Stimulated activated CD4-positive, alpha-beta T cell treated with anti-CD3 and anti-CD28 coated beads, Interleukin-15, amount 100 ng/mL, for 24 hours (primary cell): ENCODE measurements at places on chromosomes 1 and 21.
A peak's percentile ranks its signal among the peaks of the same experiment; 100 is the strongest.

DNA sequence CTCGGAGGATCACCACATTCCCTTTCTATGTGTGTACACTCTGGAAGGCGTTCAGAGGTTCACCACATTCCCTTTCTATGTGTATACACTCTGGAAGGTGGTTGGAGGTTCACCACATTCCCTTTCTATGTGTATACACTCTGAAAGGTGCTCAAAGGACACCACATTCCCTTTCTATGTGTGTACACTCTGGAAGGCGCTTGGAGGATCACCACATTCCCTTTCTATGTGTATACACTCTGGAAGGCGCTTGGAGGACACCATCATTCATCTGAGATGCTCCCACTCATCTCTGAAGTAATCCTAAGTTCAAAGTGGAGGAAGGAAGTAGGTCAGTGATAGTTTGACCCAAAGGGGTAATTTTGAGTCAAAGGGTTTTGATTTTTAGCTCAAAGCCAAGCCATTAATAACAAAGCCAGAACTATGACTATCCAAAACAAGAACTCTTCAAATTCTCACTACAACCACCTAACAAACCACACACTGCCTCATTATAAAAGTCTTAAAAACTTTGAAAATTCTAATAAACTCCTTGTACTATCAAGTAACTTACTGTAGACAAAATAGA lies 32.9 kb downstream of the NRIP1 start:
- no peak for DNase-seq

- no peak for DNase-seq
Measured at GRCh38 chr1:222165629-222166028, 382.3 kb downstream of the HHIPL2 start.

GRCh38 chr1:52264530-52265115 lies 101.4 kb downstream of the CC2D1B start:
- no peak for DNase-seq

DNA sequence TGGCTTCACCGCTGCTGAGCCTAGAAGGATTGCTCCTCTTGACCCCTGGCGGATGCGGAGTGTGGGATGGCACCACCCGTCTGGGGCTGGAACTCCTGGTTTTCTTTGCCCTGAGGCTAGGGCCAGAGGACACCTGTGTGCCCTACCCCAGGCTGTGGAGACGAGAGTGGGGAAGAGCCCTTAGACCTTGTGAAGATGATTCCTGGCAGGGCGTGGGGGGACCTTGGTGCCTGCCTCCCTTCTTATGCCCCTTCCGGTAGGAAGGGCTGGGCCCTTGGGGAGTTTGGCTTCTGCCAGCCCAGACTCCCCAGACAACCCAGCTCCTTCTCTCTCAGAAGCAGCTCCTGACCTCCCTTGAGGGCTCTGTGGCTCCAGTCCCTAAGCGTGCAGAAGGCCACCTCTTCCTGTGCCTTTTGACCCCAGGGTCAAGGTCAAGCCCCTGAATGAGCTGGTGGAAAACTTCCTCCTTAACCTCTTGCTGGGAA lies 891 bp downstream of the RPS6KA1 start:
- DNase-seq: no peak

- no peak for DNase-seq
Measured at GRCh38 chr21:31870472-31871193, 2.2 kb upstream of the HUNK start.

DNA sequence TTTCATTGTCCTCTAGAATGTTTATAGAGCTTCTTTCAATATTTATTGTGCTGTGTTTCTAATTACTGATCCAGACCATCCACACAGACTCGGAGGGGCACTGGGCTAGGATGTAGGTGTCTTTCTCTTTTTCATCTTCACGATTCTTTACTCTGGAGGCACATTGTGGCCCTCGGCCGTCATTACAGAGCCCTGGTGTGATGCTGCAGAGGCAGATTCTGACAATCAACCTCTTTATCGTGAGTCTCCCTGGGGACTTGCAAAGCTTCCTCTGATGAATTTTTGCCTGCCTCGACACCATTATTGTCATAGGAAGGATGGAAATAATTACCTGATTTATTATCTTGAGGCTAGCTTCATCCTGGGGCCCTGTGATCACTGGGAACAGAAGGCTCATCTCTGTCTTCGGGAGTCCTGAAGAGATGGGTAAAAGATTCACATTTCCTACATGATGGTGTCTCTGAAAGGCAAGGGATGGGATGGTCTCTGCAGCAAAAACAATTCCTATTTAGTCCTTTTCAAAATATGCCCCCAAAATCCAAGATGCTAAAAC lies 89.4 kb downstream of the SEC16B start:
- no peak for DNase-seq

GRCh38 chr21:25831300-25831960 lies 96.7 kb downstream of the GABPA start:
- no peak for DNase-seq

DNA sequence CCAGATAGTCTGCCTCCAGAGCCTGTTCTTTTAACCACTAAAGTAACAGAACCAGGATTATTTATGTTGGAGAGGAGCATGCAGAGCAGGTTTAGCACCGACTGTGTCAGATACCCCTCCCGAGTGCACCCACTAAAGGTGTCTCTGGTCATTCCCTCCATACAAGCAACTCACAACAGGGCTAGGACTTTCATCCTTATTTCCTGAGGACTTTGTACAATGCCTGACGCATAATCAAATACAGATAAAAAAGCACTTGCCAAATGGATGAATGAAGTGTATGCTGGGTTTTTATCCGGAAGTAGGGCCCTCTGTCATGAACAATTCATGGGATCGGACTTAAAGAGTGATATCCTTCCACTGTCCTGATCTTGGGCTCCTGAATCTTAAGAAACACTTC lies 26.0 kb downstream of the RPL5 start:
- no peak for DNase-seq

DNA sequence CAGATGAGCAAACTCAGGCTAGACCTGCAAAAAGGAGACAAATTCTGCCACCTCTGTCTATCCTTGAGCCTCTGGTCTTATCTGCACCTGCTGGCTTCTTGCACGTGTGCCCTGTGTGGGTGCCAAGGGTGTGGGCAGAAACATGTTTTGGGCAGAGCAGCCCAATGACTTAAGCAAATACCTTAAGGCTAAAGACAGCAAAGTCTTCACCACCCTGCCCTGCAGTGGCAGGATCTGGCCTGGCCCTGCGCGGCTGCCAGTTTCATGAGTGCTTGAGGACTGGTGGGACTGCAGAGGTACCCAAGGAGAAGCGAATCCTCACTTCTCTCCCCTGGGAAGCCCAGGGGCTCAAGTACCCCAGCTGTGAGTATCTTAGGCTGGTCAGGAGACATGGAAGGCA lies 3.8 kb upstream of the SLC26A9 start:
- DNase-seq: no peak

DNA sequence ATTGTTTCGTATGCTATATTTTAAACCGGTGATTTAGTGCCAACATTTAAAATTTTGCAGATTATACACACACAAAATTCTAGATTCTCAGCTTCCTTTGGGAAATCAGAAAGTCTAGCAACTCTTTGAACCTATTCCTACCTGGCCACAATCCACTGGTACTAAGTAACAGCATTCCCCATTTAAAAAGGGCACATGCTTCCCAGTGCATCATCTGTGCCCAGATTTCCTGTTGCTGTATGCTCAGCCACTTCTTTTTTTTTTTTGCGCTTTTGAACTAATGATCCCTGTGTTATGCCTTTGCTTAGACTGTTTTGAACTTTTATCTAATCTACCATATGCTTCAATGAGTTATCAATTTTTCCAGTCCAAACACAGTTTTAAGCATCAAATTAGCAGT lies 548.4 kb downstream of the PLPP3 start:
- DNase-seq: no peak

DNA sequence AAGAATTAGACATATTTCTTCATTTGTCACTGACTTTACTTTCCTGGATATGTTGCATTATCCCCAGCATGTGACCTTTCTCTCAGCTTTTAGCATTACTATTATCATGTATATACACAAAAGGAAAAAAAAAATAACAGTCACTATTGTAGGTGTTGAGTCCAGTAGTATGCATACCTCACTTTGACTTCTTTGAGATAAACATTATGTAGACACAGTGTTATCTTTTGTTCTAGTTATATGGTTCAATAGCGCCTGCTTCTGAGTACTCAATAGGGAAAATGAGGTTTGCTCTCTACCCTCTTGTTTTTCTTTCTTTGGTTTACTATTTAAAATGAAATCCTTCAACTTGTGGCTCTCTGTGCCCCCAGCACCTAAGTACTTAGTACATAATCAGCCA lies 409.6 kb upstream of the PKN2 start:
- no peak for DNase-seq

- DNase-seq: no peak
Measured at GRCh38 chr1:81752840-81753239, 47.9 kb upstream of the ADGRL2 start.

- no peak for DNase-seq
Measured at GRCh38 chr1:25468033-25468432, 37.3 kb downstream of the MACO1 start.

DNA sequence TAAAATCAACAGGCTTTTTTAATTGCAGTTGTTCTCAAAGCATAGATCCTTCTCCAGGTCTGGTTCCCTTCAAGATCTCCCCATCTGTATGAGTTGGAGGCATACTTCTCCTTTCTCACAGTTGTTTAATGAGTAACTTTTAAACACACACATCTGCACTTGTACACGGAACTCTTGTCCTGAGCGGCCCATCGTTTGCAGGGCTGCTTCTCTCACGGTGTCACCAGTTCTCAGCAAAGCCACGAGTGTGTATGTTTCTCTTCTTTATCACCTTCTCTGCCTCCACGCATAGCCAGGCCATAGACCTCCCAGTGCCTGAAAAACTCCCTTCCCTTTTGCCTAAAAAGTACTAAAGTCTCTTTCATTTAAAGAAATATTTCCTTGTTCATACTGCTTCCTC lies 68.7 kb upstream of the ROR1 start:
- DNase-seq: no peak

- no peak for DNase-seq
Measured at GRCh38 chr1:29679316-29679715, 443.0 kb downstream of the PTPRU start.

GRCh38 chr1:111656086-111657017 lies 36.8 kb downstream of the RAP1A start:
- no peak for DNase-seq

DNA sequence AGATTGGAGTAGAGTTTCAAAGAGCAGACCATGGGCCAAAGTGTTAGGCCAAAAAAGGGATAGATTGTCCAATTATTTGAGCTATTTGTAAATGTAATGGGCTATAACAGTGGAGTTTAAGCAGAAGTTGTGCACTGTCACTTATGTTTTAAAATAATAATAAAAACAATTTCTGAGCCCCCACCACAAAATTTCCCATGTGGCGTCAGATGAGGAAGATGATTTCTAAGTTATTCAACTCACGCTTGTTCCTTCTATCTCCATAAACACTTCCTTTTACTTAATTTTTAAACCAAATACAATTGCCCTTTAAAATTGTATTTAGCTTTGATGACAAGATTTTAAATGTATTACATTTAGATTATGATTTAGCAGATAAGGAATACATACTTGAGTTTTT lies 330.0 kb downstream of the PTPRC start:
- no peak for DNase-seq

- DNase-seq: no peak
Measured at GRCh38 chr1:218514689-218515088, 169.6 kb downstream of the TGFB2 start.

GRCh38 chr1:206049293-206049692 lies 3.7 kb upstream of the RHEX start:
- peak; percentile 10 for DNase-seq

GRCh38 chr1:169873582-169874199 lies 20.0 kb downstream of the SCYL3 start:
- no peak for DNase-seq

- no peak for DNase-seq
Measured at GRCh38 chr1:20278692-20279130, 12.0 kb upstream of the VWA5B1 start.

DNA sequence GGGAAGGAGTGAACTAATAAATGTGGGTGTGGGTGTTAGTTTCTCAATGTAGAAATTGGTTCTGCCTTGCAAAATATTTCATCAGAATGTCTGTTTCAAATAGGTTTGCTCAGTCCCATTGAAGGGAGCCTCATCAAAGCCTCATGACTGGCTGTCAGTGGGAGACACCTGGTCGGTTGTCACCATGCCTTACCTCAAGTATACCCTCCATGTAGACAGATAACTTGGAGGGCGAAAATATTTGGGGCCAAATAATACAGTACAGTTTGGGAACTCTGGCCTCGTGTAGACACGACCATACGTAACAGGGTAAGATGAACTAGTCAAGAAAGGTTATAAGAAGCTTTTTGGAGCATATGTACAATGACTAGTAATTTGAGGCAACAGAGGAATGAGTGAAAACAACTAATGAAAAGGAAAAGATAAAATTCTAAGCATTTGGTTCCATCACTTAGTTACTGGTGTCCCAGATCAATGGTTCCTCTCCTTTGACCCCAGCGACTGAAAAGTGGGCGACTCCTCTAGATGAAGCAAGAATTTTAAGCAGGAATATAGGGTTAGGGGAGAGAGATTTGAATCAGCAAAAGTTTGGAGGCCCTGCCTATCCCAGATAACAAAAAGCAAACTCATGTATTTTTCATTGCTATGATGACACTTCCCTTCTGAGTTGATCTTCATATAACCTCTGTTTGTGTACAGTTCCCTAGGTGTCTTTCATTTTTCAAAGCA lies 163.9 kb downstream of the LRRC40 start:
- no peak for DNase-seq

- DNase-seq: no peak
Measured at GRCh38 chr1:53501065-53502005, 42.1 kb downstream of the DMRTB1 start.

- DNase-seq: no peak
Measured at GRCh38 chr1:223147873-223148272, 4.8 kb upstream of the TLR5 start.

DNA sequence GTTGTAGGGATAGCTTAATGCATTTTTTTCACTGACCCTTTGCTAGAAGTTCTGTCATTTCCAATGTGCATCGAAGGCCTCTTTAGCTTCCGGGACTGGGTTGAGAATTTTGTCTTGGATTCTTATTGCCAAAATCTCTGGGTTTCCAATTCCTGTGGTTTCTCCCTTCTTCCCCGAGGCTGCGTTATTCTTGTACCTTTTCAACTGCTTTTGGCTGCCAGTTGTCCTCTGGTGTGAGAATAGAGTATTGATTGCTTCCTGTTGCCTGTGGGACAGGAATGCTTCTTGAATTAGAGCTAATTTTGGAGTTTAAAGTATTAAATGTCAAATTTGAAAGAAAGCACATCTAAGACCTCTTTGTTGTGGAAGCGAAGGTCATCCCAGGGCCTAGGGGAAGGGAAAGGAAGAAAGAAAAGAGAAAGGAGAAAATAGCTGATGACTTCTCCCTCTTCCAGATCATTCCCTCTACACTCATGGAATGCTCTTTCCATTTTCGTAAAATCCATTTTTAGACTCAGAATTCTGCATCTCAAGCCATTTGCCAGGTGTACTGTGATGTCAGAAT lies 21.1 kb downstream of the HUNK start:
- no peak for DNase-seq

- no peak for DNase-seq
Measured at GRCh38 chr1:18637962-18638834, 7.6 kb downstream of the PAX7 start.

DNA sequence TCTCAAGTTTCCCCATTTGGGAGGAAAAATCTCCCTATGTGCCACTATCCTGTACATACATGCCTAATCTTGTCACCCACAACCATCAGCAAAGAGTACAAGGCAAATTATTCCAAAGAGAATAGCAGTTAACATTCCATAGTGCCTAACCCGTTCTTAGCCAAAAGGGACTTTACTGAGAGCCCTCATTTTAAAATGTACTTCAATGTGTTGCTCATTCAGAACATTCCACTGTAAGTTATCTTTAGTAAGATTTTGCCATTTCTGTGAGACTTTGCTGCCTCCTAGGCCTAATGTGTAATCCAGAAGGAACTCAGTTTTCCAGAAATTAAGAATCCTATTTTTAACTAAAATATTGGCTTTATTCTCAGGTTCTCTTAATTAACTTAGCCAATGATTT lies 11.3 kb upstream of the MRPL55 start:
- DNase-seq: no peak
